Thoracic aorta (tissue), 2 donors: ENCODE measurements at places on chromosomes 16 and 17.

DNA sequence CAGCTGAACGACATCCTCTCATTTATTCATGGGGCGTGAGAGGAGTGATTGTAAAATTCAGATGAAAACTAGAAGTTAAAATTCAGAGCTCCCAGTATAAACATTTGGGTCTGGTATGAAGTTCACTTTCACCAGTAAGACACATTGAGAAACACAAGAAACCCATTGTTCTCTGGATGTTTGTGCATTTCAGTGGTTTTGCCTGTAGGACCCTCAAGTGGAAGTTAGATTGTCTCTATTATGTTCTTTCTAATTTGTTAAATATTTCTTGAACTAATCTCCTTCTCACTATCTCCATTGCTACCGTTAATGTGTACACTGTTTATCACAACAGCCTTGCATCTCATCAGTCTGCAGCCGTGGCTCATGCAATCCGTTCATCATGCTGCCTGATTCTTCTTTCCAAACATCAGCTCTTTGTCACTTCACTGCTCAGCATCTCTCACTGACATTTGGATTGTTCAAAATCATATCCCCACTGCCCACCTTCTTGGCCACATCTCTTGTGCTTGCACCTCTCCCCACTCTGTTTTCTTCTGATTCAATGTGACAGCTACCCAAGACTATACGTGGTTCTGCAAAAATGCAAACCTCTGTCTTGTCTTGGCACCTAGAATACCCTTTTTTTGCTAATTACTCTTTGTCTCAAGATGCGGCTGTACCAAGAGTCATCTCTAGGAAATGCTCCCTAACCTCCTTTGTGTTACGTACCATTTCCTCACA lies 49.5 kb downstream of the HLF start:
- DNase-seq: no peak

GRCh38 chr16:4468972-4469371 lies 5.5 kb downstream of the NMRAL1 start:
- no peak for DNase-seq

DNA sequence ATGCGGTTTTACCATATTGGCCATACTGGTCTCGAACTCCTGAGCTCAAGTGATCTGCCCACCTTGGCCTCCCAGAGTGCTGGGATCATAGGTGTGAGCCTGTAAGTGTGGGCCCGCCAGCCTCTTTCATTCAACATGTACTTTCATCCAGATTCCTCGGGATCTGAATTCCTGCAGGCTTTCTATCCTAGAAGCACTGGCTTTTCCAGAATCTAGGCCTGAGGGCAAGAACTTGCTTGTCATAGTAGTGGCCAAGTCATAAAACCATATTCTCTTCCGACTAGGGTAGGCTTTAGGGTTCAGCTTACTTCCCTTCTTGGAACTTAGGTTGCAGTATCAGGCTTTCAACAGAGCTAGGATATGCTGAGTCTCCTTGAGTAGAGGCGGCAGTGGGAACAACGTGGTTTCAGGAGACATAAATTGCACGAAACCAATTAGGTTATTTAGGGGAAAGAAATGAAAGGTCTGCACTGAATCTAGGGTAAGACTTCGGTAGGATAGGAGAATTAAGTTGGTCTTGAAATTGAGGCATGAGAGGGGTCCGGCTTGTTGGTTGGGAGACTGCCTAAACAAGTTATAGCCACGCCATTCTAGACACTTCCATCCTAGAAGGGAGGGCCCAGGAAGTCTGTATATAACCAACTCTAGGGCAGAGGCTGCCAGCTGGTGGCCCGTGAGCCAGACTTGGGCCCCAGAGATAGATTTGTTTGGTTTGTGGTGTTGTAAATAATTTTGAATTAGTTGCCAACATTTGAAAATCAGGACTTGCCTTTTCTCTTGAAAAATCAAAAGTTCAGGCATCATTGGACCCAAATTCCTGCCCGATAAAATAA lies 15.6 kb downstream of the SLC7A6 start:
- no peak for DNase-seq

DNA sequence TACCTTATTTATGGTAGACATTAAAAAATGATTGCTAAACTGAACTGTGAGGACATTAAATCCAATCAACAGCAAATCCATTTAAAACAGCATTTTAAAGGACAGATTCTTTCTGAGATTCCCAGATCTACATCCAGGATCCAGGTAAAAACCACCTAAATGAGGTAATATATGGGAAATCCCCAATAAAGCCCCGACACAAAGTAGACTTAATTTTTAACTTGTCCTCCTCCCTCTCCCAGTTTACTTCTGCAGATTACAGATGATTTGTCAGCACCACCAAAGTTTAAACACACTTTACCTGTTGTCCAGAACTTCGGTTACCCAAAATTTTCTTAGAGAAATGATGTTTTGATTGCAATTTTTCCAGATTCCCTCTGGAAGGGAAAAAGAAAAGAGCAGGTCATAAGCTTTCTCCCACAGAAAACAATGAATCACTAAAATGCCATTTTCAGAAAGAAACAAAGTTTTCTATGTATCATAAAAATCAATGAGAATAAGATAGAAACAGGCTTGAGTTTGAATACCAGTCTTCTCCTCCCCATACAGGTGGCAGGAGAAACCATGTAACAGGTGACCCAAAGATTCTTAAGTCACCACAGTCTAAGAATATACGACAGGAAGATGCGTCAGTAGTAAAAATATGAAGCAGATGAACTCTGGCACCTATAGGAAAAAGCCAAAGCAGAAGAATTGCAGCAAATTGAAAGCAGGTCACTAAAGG lies 22.8 kb downstream of the GJC1 start:
- no peak for DNase-seq

DNA sequence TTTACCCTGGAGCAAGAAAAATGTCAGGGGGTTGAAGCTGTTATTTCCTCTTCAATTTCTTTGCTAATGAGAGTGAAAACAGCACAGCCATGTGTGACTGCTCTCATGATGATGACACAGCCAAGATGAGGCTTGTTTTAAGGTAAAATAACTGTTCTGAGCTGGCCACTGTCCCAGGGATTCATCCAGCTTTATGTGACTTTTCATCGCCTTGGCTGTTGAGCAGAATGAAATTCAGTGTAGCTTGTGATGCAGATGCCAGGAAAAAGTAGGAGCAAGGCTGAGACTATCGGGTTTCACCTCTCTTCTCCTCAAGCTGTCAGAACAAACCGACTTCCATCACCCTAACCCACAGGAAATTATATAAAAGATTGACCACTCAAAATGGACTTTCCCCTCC lies 361.8 kb upstream of the CDH5 start:
- no peak for DNase-seq

DNA sequence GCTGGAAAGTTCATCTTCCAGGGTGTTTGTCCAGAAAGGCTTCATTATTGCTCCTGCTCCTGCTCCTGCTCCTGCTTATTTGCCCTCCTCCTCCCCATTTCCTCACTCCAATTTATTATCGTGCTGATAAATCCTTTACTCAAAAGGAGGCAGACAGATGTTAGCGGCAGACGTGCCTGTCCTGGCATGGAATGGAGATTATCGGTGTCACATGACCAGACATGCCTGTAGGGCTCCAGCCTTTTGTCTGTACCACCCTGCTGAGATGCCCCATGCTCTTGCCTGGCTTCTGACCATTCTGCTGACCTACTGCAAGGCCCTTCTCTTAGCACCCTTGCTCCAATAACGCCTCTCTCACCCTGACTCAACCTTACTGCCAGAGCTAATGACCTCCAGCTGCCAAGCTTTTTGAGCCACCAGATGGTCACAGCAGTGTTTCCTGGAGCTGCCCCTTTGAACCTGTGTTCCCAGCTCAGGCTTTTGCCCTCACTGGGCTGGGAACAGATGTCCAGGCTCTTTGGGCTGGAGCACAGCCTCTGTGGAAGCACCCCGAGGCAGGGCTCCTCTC lies 12.8 kb downstream of the DNAH9 start:
- no peak for DNase-seq

DNA sequence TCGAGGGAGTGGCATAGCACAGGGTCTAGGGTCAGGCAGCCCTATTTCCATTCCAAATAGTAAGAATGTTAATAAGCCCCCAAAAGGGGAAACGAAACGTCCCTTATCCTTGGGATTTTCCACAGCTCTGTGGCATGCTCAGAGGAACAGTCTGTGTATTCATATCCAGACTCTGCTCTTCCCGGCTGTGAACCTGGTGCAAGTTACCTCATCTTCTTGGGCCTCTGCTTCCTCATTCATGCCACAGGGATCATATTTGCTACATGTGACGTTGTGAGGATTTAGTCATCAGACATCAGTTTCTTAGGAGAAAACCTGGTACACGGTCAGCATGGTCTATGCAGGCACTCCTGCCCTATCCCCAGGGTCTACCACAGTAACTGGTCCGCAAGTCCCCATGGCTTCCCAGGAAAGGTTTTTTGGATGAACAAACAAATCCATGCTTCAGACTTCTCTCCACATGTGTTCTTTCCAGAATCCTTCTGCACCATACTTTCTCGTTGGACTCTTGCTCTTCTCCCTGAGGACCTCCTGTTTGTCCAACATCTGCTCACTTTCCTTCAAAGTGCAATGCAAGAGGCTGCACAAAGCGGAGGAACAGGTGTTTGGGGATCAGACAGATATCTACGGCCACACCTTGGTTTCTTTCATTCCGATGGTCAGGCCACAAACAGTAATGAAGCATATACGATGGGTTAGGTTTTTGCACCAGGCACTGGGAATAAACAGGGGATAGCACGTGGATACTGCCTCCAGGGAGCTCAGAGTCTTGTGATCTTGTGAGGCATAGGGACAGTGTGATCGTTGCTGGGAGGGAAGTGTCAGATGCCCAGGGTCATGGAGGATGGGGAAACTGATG lies 17.7 kb downstream of the GLP2R start:
- DNase-seq: no peak

DNA sequence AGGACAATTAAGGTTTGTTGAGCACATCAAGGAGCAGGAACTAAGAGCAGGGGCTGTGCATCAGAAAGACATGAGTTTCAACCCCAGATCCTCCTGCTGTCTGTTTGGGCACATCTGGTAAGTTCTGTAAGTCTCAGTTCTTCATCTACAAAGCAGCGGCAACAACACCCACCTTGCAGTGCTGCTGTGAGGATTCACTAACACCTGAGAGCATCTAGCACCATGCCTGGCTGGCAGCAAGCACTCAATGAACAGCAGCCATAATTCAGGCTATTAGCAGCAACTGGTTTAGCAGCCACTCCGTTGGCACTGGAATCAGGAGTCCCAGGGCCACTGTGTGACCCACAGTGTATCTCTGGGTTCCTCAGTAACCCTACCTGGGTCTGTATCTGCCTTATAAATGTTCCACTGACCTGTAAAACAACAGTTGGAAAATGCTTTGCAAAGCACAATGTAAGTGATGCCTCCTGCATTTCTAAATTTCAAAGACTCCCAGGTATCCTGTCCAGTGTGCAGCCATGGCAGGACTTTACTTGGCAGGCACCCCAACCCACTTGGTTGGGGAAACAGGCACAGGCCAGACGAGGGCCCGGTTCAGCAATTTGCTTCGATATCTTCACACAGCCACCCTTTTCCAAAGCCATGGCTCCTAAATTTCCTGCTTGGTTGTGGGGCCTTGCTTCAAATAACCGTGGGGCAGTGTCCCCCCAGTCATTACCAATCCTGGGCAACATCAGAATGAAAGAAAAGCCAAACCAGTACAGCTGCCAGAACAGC lies 4.2 kb downstream of the ST3GAL2 start:
- no peak for DNase-seq

DNA sequence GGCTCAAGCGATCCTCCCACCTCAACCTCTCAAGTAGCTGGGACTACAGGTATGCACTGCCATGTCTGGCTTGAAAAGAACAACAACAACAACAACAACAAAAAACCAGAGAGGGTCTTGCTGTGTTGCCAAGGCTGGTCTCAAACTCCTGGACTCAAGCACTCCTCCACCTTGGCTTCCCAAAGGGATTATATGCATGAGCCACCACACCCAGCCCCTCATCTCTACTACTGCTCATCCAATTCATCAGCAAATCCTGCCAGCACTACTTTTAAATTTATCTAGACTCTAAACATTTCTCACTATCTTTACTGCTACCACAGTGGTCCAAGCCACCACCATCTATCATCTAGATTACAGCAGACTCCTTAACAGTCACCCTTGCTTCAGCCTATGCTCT lies 109.6 kb downstream of the BRIP1 start:
- DNase-seq: no peak

- DNase-seq: no peak
Measured at GRCh38 chr17:77684803-77685798, 273.4 kb upstream of the TNRC6C start.

DNA sequence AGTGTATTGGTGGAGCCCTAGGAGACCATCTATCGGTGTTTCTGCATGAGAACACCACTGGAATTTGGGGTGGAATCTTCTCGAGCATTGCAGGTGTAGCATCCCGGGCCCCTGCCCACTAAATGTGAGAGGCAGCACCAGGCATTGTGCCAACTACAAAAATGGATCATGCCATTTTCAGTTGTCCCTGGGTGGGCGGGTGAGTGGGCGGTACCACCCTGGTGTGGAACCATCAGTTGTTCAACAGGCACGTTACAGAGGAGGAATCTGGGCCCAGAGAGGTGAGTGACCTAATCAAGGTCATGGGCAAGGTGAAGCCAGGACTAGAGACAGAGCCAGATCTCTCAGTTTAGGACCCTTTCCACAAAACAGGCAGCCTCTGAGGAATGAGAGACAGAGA lies 8.8 kb downstream of the PIPOX start:
- DNase-seq: no peak
